ENCODE measurements at places on chromosomes 3 and 15. TPM values are rescaled to one million over a fixed set of nuclear protein-coding genes. Genes with fewer than 3 reads are reported as not detected.

GRCh38 chr3:114498539-114499370 is 204.9 kb downstream of the TIGIT start:
- H3K4me3 ChIP-seq: no peak overlapping the region
- H3K27me3 ChIP-seq: peaks cover 6% of the 10 kb centered on the region
- no peak for DNase-seq
- H3K4me1 ChIP-seq: peaks cover 34% of the 10 kb centered on the region
- H3K36me3 ChIP-seq: peaks cover 1% of the 10 kb centered on the region
- no peak overlapping the region for H3K27ac ChIP-seq

DNA sequence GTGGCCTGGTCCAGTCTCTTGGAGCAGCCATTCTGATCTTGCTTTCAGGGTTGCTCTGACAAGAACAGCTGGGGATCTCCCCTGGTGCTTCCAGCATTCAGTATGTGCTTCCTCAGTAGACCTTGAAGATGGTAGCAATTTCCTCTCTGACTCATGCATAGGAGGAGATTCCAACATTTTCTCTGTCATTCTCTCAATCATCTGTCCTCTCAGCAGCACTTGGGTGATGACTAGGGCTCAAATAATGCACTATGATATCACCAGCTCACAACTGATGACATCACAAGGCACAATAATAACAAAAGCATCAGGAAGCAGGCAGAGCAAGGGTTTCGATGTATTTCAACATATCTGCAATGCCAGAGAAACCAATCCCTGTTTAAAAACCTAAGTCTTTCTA is 52.7 kb downstream of the NFKBIZ start:
- no peak overlapping the region for H3K27ac ChIP-seq
- peaks cover 17% of the 10 kb centered on the region for H3K4me1 ChIP-seq
- DNase-seq: peak; percentile 69
- H3K36me3 ChIP-seq: peaks cover 5% of the 10 kb centered on the region

DNA sequence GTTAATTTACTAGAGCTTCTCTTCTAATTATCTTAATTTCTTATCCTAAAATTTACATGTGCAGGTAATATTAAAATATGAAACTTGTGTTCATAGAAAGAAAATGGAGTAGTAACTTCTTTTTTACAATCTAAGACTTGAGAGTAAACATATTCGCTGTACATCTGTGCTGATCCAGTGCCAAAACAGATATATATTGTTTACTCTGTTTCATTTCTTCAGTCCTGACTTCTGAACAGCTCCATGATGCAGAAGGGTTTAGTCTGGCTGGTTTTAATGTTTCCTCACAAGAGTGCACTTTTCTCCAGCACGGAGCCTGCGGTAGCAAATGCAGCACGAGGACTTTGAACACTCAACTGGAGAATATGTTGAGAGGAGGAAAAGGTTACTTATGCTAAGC is 306.8 kb downstream of the EPHA3 start:
- no peak overlapping the region for H3K4me3 ChIP-seq
- H3K27me3 ChIP-seq: no peaks in the 10 kb centered on the region
- no peaks in the 10 kb centered on the region for H3K36me3 ChIP-seq
- DNase-seq: no peak
- H3K4me1 ChIP-seq: no peaks in the 10 kb centered on the region

GRCh38 chr15:89329329-89330084 is 5.1 kb downstream of the POLG start:
- DNase-seq: peak; percentile 61
- no peaks in the 10 kb centered on the region for H3K27me3 ChIP-seq
- H3K27ac ChIP-seq: peak overlapping the region; percentile 80
- H3K4me3 ChIP-seq: peak overlapping the region; percentile 8

GRCh38 chr3:159458982-159459381 is 529.7 kb upstream of the IL12A start:
- no peaks in the 10 kb centered on the region for H3K4me1 ChIP-seq

DNA sequence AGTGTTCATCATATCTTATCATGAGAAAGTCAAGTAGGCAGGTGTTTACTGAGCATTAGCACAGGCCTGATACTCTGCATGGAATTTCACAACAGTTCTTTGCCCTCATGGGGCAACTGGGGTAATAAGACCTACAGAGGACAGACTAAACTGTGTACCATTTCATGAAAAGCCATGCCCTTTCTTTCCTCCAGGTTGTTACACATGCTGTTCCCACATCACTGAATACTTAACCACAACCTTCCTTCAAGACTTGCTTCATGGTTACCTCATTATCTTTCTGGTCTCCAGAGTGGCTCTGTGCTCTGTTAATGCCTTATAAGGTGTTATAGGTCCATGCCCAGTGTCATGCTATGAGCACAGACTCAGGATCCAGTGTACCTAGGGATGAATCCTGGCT is 28.2 kb upstream of the RSL24D1 start:
- H3K4me1 ChIP-seq: peaks cover 48% of the 10 kb centered on the region
- DNase-seq: no peak
- H3K27ac ChIP-seq: peak overlapping the region; percentile 44
- H3K27me3 ChIP-seq: no peaks in the 10 kb centered on the region

- H3K4me1 ChIP-seq: no peaks in the 10 kb centered on the region
- no peak for DNase-seq
- no peak overlapping the region for H3K4me3 ChIP-seq
- no peaks in the 10 kb centered on the region for H3K36me3 ChIP-seq
- H3K27me3 ChIP-seq: no peaks in the 10 kb centered on the region
Measured at GRCh38 chr3:151155409-151156128, 47.4 kb downstream of the GPR171 start.

GRCh38 chr3:11000528-11000927 is 8.0 kb downstream of the SLC6A1 start:
- H3K36me3 ChIP-seq: no peaks in the 10 kb centered on the region
- no peaks in the 10 kb centered on the region for H3K4me1 ChIP-seq
- no peak overlapping the region for H3K4me3 ChIP-seq
- H3K27ac ChIP-seq: no peak overlapping the region
- no peak for DNase-seq
- peaks cover 18% of the 10 kb centered on the region for H3K27me3 ChIP-seq

DNA sequence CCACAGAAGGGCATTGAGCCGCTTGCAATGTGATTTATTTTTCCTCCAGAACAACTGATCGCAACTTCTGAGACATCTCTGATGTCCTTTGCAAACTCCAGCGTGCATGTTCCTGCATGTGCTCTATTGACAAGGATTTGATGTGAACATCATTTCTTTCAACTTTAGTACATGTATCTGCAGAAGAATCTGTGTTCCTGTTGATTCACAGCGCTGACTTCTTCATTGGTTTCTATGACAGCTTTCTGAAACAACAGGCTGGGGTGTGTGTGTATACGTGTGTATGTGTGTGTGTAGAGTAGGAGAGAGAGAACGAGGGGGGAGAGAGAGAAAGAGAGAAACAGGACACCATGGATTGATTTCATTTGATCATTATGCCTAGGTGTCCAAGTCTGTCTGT is 56.7 kb upstream of the CMTM8 start:
- H3K4me3 ChIP-seq: no peak overlapping the region
- peaks cover 2% of the 10 kb centered on the region for H3K27me3 ChIP-seq
- H3K27ac ChIP-seq: no peak overlapping the region
- H3K4me1 ChIP-seq: peaks cover 10% of the 10 kb centered on the region

GRCh38 chr3:62142331-62143085 is 230.8 kb downstream of the FEZF2 start:
- H3K27ac ChIP-seq: no peak overlapping the region
- DNase-seq: no peak
- H3K27me3 ChIP-seq: peaks cover 5% of the 10 kb centered on the region
- H3K4me3 ChIP-seq: no peak overlapping the region
- H3K4me1 ChIP-seq: no peaks in the 10 kb centered on the region

GRCh38 chr3:60983906-60984305 is 267.3 kb downstream of the FHIT start:
- DNase-seq: no peak
- H3K27ac ChIP-seq: no peak overlapping the region
- H3K4me3 ChIP-seq: no peak overlapping the region
- no peaks in the 10 kb centered on the region for H3K4me1 ChIP-seq
- no peaks in the 10 kb centered on the region for H3K27me3 ChIP-seq
- H3K36me3 ChIP-seq: no peaks in the 10 kb centered on the region

- H3K27me3 ChIP-seq: no peaks in the 10 kb centered on the region
- DNase-seq: no peak
- H3K27ac ChIP-seq: no peak overlapping the region
- no peak overlapping the region for H3K4me3 ChIP-seq
Measured at GRCh38 chr3:79497447-79498111, 270.2 kb downstream of the ROBO1 start.

- no peak overlapping the region for H3K27ac ChIP-seq
- no peak overlapping the region for H3K4me3 ChIP-seq
- no peaks in the 10 kb centered on the region for H3K4me1 ChIP-seq
- no peaks in the 10 kb centered on the region for H3K27me3 ChIP-seq
Measured at GRCh38 chr3:175743733-175744400, 884.7 kb downstream of the NAALADL2 start.

GRCh38 chr3:16300307-16300706 is 35.3 kb downstream of the OXNAD1 start:
- peak overlapping the region; percentile 62 for H3K4me3 ChIP-seq
- H3K27me3 ChIP-seq: no peaks in the 10 kb centered on the region
- peaks cover 54% of the 10 kb centered on the region for H3K36me3 ChIP-seq
- DNase-seq: no peak
- H3K4me1 ChIP-seq: peaks cover 97% of the 10 kb centered on the region
- H3K27ac ChIP-seq: peak overlapping the region; percentile 94

- peaks cover 3% of the 10 kb centered on the region for H3K36me3 ChIP-seq
- no peak for DNase-seq
- H3K27ac ChIP-seq: no peak overlapping the region
Measured at GRCh38 chr3:177946936-177947335, 589.3 kb upstream of the KCNMB2 start.

Gene CTXN2
- total RNA-seq: not detected

Gene C2CD4A
- 0.14 TPM for total RNA-seq

Gene SLC30A4
- total RNA-seq: 1.0 TPM

Gene RYR3
- not detected for total RNA-seq

Gene ERICH6
- total RNA-seq: not detected

Gene RASL12
- not detected for total RNA-seq

Gene SLC28A1
- total RNA-seq: not detected

All from activated naive CD4-positive, alpha-beta T cell treated with anti-CD3 and anti-CD28 coated beads for 36 hours (primary cell).